ENCODE measurements at places on chromosomes 4 and X.

DNA sequence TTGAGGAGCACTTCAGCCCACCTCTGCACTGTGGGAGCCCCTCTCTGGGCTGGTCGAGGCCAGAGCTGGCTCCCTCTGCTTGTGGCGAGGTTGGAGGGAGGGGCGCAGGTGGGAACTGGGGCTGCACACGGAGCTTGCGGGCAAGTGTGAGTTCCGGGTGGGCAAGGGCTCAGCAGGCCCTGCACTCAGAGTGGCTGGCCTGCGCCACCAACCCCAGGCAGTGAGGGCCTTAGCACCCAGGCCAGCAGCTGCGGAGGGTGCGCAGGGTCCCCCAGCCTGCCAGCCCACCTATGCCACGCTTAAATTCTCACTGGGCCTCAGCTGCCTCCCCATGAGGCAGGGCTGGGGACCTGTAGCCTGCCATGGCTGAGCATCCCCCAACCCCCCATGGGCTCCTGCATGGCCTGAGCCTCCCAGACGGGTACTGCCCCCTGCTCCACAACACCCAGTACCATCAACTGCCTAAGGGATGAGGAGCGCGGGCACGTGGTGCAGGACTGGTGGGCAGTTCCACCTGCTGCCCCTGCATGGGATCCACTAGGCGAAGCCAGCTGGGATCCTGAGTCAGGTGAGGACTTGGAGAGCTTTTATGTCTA is 110.9 kb downstream of the SLC39A8 start:
- no peak for DNase-seq

GRCh38 chrX:23365541-23365940 is 30.9 kb downstream of the PTCHD1 start:
- DNase-seq, result no peak

DNA sequence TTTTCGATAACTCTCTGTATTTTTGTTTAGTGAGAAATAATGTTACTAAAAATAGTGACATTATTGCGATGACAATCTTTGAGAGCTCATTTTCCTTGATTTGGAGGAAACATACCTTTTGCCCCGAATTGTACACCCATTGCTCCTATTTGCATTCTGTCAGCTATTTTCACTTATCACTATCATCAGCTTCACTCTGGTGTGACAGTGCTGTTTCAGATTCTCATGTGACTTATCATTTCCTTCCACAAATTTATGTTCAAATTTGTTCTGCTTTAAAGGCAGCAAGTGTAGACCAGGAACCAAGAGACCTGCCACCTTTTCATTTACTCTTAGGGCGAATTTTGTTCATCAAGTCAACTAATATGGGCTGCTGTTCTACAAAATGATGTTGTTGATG is 179.4 kb downstream of the RBM46 start:
- no peak for DNase-seq

DNA sequence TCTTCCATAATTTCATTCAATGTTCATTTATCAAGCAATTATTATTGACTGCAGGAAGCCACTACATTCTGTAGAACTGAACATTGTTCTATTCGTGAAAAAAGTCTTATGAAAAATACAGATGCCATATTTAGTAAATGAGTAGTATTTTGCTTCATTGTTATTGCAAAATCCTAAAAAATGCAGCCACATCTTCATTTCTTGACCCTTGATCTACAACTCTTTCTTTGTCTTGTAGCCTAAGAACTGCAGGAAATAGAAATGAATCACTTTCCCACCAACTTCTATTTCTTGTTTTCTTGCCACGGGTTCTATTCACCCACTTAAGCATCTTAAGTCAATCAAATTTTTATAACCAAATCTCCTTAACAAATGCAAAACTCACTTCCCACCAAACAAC is 63.3 kb downstream of the KCNIP4 start:
- no peak for DNase-seq

DNA sequence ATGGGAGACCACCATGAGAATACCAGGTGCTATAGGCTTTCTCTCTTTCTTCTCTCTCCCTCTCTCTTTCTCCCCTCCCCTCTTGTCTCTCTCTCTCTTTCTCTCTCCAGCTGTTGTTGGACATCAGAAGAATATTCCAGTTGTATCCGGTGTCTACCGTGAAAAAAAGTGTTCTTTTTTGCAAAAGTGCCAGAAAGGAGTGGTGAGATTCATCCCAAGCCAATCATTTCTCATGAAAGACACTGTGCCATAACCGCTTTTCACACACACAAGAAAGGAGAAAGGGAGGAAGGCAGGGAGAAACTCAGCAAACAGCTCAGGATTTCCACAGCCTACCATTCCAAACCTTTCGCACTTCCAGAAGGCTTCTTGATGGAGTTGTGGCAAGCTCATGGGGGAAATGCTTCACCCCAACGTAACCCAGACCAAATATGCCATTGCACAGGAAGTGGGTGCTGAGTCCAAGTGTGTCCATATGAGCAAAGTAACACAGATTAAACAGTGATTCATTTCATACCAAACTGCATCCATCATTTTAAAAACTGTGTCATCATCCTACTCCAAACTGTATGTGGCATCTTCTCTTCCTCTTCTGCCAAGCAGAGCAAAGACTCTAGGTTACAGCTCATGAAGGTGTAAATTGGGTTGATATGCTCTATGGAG is 224.0 kb downstream of the APBB2 start:
- DNase-seq, result no peak

- no peak for DNase-seq
Observed at GRCh38 chr4:5037553-5038551, 13.4 kb upstream of the STK32B start.

DNA sequence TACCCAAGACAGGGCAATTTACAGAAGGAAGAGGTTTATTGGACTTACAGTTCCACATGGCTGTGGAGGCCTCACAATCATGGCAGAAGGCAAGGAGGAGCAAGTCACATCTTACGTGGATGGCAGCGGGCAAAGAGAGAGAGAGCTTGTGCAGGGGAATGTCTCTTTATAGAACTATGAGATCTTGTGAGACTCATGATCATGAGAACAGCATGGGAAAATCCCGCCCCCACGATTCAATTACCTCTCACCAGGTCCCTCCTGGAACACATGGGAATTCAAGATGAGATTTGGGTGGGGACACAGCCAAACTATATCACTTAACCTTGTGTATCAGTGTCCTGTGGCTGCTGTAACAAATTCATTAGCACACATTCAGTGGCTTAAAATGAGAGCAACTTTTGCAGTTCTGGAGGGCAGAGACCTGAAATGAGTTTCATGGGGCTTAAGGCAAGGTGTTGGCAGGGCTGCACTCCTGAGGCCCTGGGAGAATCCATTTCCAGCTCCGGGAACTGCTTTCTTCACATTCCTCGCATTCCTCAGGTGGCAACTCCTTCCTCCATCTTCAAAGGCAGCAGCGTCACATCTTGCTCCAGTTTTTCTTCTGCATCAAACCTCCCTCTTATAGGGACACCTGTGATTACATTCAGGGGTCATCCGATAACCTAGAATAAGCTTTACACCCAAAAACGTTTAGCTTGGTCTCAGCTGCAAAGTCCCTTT is 22.3 kb upstream of the NSG1 start:
- no peak for DNase-seq

DNA sequence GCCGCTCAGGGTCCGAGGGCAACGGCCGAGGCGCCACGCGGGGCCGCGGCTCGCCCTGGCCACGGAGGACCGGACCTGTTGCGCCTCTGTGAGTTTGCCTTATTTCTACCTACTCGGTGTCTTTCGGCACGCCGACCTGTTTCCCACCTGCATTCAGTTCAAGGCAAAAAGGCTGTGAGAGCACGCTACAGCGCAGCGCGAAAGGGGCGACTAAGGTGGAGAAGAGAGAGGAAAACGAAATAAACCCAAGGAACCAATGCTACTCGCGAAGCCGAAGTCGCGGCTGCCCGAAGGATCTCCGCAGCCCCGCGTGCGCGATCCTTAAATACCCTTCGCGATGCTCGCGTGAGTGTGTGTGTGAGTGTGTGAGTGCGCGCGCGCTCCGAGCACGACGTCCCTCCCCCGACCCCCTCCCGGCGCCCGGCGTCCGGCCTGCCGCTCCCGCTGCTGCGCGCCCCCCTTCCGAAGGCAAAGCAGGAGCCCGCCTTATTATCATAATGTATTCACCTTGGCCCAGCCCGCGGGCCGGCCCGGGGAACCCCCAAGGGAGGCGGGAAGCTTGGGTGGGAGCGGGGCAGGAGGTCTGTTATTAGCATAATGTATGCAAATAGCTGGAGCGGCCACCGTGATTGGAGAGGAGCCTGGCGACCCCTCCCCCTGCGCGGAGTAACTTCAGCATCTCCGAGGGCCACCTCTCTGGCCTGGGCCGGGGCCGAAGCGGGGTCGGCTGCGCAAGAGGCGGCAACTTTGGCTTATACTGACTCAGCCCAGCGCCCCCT is at the start of gene COL25A1:
Gene COL25A1, minus strand, starts transcription at position 298 of the 779 bp plus-strand sequence.
- no peak for DNase-seq

DNA sequence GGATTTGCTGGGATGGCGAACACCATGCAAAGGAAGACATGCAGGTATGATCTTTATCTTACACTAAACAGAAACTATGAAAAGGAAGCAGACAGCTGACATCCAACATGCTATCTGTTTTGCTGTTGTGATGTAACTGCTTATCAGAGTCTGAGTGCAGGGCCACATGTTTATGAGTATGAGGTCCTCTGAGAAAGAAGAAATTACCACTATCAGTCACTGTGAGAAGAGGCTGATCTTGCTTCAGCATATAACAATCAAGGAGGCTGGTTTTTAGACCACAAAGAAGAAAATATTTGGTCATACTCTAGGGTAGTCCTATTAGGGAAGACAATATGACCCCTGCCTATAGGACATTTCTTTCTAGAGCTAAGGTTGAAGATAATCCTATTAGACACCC is 18.5 kb downstream of the CLGN start:
- DNase-seq, result no peak

- DNase-seq, result no peak
Observed at GRCh38 chr4:158588285-158588684, 66.6 kb downstream of the RXFP1 start.

- no peak for DNase-seq
Observed at GRCh38 chrX:154313147-154313546, 17.6 kb downstream of the TKTL1 start.

DNA sequence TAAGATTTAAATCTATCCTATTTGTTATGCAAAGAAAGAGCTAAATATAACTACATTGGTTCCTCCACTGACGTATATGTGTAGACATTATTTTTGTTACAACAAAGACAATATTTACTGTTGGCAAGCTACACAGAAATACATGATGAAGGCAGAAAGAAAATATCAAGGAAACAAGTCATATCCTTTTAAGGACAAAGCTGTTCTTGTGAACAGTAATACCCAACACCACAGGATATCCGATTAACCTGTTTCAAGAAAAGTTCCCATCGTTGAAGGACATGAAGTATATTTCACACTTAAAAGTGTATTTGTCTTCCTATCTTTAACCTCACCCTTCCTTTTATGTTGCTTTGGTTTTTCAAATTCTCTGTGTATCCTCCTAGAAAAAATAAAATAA is 235.8 kb upstream of the AADAT start:
- DNase-seq, result no peak

DNA sequence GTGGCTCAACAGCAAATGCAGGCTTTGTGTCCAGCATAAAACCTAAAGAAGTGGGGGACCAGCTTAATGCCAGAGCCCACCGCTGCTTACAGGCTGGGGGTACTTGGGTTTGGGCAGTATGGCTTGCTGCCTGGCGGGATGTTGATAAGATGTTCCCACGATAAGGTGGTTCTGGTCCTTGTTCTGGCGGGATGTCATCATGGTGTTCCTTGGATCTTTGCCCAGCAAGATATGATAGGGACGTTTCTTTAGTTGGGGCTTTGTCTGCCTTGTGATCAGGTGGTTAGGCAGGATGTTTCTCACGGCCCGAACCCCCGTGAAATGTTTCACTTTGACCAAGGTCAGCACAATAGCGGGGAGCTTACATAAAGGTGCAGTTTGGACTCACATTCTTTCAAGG is 35.3 kb downstream of the PNPLA4 start:
- no peak for DNase-seq

- no peak for DNase-seq
Observed at GRCh38 chrX:111854556-111855490, 21.2 kb upstream of the TRPC5OS start.

- no peak for DNase-seq
Observed at GRCh38 chrX:7346021-7346420, 198.1 kb upstream of the PUDP start.

- DNase-seq, result no peak
Observed at GRCh38 chr4:35358001-35358584, 886.2 kb downstream of the ARAP2 start.

DNA sequence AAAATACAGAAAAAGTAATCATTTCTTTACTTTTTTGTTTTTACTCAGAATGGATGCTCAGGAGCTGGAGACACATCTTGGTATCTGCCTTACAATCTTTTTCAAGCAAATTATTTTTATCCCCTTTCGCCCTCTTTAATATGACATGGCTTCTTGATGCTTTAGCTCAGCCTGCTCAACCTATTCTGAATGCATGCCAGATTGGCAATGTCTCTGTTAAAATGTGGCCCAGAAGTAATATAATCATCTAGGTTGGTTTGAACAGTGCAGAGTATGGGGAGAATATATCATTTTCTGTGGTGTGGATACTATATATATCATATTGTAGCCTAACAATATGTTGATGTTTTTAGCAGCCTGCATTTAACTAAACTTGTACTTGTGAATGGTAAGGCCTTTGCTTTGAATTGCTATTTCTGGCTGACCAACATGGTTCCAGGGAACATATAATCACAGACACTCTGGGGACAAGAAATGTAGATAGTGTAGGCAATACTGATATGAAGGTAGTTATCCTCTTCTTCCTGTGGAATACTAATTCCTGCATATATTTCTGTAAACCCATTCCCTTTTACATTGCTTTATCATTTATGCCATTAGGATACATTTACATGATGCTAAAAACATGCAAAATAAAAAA is 282.7 kb downstream of the PPP3CA start:
- no peak for DNase-seq

DNA sequence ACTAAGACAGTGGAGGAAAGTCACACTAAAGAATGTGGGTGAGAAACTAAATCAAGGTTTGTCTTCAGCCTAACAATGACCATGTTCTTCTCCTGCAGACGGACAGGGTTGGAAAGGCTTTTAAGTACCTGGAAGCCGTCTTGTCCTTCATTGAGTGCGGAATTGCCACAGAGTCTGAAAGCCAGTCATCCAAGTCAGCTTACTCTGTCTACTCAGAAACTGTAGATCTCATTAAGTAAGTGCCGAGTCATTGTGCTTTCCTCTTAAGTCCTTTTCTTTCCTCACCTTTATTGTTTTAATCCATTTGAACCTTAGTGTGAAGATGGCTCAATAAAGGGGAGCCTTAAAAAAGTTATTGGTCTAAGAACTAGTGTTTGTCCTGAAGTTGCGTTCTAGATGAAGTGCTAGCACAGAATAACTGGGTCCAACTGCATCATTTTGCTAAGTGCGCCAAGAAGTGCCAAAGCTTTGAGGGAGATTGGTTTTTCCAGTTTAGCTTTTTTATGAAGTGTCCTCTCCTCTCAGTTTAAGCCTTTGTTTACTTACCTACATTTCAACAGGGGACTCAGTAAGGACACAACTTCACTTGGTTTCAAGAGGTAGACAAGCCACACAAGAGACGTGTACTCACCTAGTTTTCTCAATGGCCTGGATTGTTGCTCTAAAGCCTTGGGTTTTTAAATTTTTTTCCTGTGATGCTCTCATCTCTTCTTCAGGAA is 89.3 kb downstream of the KLHL8 start:
- no peak for DNase-seq

- no peak for DNase-seq
Observed at GRCh38 chr4:123836851-123837595, 440.4 kb downstream of the SPRY1 start.

- no peak for DNase-seq
Observed at GRCh38 chrX:19566359-19567222, 51.3 kb upstream of the MAP3K15 start.

- DNase-seq, result no peak
Observed at GRCh38 chrX:153488231-153488914, 6.4 kb upstream of the BGN start.

- no peak for DNase-seq
Observed at GRCh38 chr4:42167709-42168108, 15.3 kb upstream of the BEND4 start.

Measured in NCI-H1694 (cell line).